ENCODE measurements at places on chromosomes 2 and 18.

DNA sequence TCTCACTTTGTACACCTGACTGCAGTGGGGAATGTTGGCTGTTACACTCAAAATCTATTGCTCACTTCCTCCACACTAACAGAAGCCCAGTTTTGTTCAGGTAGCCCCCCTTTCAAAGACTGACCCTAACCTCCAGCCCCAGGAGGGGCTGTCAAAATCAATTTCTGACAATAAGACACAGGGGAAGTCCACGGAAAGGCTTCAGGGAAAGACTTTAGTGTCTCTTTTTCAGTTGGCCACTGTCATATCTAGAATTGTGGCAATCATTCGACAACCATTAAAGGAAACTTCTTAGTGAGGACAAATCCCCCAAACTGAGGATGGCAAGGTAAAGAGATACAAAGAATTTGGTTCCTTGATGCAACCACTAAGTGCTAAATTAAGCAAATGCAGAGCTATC is 59.0 kb downstream of the BARD1 start:
- DNase-seq, result no peak

DNA sequence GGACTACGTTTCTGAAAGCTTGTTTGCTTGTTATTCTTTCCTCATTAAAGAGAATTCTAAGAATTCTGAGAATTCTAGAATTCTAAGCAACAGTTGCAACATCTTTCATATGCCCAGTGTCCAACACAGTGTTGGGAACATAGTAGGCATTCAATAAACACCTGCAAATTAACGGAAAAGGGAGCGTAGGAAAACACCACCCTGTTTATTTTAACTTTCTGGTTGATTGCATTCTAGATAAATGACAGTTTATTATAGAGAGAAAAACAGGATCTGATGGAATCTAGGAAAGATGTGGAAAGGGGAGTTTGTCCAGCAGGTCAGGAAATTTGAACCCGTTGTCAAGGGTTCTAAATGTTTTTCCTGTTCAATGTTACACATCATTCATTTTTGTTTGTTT is 24.2 kb upstream of the EFEMP1 start:
- DNase-seq, result no peak

GRCh38 chr2:112768432-112768831 is 4.0 kb upstream of the CKAP2L start:
- DNase-seq, result no peak

GRCh38 chr2:83388804-83389203 is 1070.3 kb downstream of the SUCLG1 start:
- DNase-seq, result no peak

DNA sequence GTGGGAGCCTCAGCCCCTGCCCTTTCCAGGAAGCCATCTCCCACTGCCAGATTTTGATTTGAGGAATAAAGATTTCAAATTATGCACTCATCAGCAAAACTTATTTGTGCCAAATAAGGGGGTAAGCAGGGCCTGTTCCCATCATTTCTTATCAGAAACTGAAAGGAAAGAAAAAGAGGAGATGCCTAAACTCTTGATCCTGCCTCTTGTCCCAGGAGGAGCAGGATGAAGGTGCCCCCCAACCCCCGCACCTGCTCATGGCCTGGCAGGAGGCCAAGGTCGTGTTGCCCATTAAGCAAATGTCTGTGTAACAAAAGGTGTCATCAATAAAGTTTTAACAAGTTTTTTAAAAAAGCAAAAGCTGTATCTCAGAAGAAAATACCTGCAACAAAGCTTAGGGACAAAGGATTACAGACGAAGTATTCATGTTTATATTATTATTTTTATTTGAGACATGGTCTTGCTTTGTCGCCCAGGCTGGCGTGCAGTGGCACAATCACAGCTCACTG is 80.0 kb downstream of the INPP5D start:
- no peak for DNase-seq

DNA sequence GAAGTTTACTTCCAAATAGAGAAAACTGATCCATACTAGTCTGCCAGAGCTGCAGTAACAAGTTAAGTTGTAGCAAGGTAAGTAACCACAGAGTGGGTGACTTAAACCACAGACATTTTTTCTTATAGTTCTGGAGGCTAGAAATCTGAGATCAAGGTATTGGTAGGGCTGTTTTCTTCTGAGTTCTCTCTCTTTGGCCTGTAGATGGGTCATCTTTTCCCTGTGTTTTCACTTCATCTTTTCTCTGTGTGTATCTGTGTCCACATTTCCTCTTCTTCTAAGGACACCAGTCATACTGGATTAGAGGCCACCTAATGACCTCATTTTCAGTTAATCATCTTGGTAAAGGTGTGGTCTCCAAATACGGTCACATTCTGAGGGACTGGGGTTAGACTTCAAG is 142.9 kb upstream of the MEX3C start:
- DNase-seq, result no peak

- no peak for DNase-seq
These were observed 274.5 kb downstream of the LPIN1 start for GRCh38 chr2:12020833-12021469.

GRCh38 chr2:129911363-129912065 is 68.0 kb upstream of the RAB6C start:
- DNase-seq, result no peak

DNA sequence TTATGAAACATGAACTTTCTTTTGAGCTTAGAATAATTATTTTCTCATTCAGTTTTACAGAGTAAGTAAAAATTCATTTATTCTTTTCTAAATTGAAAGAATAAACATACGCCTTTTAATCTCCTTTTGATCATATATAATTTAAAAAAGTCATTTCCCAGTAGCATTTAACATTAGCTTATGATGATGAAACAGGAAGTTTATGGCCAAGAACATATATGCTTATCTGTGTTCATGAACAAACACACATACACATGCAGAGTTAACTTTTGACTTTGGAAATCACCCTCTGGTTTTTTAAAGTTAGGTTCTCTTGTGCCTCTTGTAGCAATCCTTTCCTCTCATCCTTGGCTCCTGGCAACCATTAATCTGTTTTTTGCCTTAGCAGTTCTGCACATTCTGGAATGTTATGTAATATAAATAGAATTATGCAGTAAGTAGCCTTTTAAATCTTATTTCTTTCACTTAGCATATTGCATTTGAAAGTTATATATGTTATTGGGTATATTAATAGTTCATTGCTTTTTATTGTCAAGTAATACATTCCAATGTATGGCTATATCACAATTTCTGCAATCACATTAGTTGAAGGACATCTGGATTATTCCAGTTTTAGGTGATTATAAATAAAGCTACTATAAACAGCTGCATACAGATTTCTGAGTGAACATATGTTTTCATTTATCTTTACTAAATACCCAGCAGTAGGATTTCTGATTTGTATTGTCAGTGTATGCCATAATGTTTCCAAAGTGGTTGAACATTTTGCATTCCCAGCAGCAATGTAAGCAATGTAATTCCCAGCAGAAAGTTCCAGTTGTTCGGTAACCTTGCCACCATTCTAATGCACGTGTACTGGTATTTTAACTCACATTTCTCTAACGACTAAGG is 210.3 kb downstream of the ZRANB3 start:
- no peak for DNase-seq

GRCh38 chr2:7427293-7428060 is 510.3 kb downstream of the RNF144A start:
- DNase-seq, result no peak

- DNase-seq, result no peak
These were observed 31.7 kb downstream of the UBE2F start for GRCh38 chr2:237998530-237998929.

- no peak for DNase-seq
These were observed 65.0 kb upstream of the POU3F3 start for GRCh38 chr2:104788742-104789455.

GRCh38 chr2:10775021-10775780 is 37.4 kb downstream of the PDIA6 start:
- DNase-seq, result no peak

DNA sequence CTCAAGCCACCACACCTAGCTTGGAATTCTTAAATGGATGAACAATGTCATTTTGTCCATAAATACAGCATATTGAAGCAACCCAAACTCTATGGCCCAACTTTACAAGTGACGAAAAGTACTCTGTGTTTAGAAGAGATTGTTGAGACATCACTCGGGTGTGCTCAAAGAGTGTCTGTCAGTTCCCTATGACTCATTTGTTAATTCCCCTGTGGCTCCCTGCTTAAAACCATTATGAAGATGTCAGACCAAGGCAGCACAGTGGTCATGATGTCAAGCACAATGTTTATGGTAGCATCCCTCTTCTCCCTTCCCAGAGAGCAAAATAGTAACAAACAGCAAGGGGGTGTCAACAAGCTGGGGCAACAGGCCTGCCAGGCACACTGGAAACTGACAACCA is 3.0 kb downstream of the LYG1 start:
- no peak for DNase-seq

GRCh38 chr2:127359520-127359919 is 28.3 kb downstream of the MAP3K2 start:
- DNase-seq, result no peak

- no peak for DNase-seq
These were observed 296.5 kb upstream of the TCF4 start for GRCh38 chr18:55884498-55884897.

DNA sequence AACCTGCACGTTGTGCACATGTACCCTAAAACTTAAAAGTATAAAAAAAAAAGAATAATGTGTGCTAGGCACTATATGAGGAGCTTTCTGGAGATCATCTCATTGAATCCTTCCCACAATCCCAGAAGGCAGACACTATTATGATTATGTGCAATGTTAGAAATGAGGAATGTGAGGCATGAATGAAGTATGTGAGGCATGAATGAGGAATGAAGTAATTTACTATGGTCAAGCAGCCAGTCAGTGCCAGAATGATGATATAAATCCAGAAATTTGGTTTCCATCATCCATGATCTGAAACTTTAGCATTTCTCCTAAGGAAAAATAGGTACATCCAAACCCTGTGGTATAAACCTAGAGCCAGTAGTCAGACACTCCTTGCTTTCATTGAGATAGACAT is 42.0 kb downstream of the CCDC148 start:
- no peak for DNase-seq

GRCh38 chr2:18723219-18723618 is 133.8 kb upstream of the NT5C1B start:
- no peak for DNase-seq

DNA sequence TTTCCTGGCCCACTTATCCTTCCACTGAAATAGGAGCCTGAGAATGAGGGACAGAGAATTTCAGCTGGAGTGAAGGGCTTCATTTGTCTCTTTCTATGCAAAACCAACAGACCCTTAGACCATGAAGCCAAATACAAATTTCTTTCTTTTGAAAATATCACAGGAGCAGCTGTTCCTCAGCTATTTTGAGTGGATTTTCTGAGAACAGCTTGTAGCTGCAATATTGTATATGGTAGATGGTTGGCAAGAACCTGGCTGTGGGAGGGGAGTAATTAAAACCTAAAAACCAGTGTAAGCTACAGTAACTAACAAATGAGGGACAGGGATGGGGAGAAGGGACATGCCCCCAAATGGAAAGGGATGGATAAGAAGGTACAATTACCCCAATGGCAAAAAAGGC is 350.3 kb upstream of the CDH20 start:
- no peak for DNase-seq

Measured in cortex of kidney (tissue), 1 donor.